ENCODE measurements at places on chromosomes 13 and 19. TPM values are rescaled to one million over a fixed set of nuclear protein-coding genes. Genes with fewer than 3 reads are reported as not detected.

GRCh38 chr13:89930861-89931260 is 1416.6 kb upstream of the MIR17HG start:
- no peaks in the 10 kb centered on the region for H3K4me1 ChIP-seq
- H3K4me3 ChIP-seq, result no peak overlapping the region
- no peaks in the 10 kb centered on the region for H3K36me3 ChIP-seq

DNA sequence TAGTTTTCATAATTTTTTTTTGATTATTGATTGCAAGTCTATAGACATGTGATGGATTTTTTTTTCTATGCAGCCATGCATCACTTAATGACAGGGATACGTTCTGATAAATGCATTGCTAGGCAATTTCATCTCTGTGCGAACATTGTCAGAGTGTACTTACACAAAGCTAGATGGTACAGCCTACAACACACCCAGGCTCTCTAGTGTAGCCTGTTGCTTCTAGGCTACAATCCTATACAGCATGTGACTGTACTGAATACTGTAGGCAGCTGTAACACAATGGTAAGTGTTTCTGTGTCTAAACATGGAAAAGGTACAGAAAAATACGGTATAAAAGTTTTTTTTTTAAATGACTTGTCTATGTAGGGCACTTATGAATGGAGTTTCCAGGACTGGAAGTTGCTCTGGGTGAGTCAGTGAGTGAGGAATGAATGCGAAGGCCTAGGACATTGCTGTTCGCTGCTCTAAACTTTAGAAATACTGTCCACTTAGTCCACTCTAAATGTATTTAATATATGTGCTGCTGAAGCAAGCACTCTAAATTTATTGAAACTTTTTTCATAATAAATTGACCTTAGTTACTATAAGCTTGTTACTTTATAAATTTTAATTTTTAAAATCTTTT is 20.3 kb downstream of the SPATA13 start:
- H3K4me3 ChIP-seq, result no peak overlapping the region
- DNase-seq, result no peak
- no peak overlapping the region for H3K27ac ChIP-seq
- H3K4me1 ChIP-seq, result peaks cover 11% of the 10 kb centered on the region

DNA sequence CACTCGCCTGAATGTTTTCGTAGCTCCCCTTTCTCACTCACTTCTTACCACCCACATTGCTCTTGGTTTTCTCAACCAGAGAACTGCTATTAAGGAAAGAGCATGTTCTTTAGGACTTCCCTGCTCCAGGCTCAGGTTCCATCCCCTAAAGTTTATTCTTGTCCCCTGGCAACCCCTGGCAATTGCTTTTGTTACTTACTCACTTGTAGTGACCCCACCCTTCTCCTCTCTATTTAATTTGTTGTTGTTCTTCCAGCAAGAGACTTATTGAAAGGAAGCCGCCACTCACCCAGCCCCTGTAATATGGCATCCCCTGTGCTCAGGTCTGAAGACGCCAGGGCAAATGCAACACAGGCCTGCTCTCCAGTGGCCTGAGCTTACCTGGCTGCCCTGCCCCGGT is 233.7 kb upstream of the SOX21 start:
- H3K4me1 ChIP-seq, result peaks cover 6% of the 10 kb centered on the region
- DNase-seq, result no peak
- no peak overlapping the region for H3K27ac ChIP-seq
- no peaks in the 10 kb centered on the region for H3K36me3 ChIP-seq
- H3K4me3 ChIP-seq, result no peak overlapping the region

DNA sequence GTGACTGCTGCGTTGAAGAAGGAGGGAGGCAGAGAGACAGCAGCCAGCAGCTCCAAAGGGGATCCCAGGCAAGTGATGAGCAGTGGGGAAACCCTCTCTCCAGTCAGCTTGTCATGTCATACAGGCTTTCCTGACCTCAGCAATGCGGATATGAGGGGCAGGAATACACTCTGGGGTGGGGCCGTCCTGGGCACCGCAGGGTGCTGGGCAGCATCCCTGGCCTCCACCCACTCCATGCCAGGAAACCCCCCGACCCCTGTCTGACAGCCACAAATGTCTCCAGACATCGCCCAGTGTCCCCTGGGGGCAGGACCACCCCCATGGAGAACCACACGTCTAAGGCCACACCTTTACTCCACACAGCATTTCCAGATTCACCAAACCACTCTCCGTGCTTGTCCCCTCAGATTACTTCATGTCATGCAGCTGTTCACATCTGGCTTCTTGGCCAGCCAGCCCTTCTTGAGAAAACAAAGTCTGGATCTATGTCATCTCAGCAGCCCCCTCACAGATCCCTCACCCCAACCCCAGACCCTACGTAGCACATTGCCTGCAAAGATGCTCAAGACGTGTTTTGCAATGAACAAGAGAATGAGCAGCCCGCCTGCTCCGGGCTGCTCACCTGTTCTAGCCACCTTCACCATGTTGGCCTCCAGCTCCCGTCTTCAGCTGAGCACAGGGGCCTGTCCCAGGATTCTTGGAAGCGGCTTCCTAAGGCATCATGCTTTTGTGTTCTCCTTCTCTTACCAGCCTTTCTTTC is 46.5 kb downstream of the RFX2 start:
- H3K27me3 ChIP-seq, result peaks cover 8% of the 10 kb centered on the region
- no peak for DNase-seq
- H3K36me3 ChIP-seq, result no peaks in the 10 kb centered on the region
- no peak overlapping the region for H3K4me3 ChIP-seq
- peaks cover 15% of the 10 kb centered on the region for H3K4me1 ChIP-seq

GRCh38 chr19:40990972-40991381 is at the start of gene CYP2B6:
CYP2B6 (plus strand) TSS chr19:40991282; CDS start chr19:40991306, 24 bp downstream.
- H3K27ac ChIP-seq, result no peak within 1 kb of the TSS
- H3K4me3 ChIP-seq, result no peak within 1 kb of the TSS
- no peaks in the 10 kb centered on the region for H3K4me1 ChIP-seq

DNA sequence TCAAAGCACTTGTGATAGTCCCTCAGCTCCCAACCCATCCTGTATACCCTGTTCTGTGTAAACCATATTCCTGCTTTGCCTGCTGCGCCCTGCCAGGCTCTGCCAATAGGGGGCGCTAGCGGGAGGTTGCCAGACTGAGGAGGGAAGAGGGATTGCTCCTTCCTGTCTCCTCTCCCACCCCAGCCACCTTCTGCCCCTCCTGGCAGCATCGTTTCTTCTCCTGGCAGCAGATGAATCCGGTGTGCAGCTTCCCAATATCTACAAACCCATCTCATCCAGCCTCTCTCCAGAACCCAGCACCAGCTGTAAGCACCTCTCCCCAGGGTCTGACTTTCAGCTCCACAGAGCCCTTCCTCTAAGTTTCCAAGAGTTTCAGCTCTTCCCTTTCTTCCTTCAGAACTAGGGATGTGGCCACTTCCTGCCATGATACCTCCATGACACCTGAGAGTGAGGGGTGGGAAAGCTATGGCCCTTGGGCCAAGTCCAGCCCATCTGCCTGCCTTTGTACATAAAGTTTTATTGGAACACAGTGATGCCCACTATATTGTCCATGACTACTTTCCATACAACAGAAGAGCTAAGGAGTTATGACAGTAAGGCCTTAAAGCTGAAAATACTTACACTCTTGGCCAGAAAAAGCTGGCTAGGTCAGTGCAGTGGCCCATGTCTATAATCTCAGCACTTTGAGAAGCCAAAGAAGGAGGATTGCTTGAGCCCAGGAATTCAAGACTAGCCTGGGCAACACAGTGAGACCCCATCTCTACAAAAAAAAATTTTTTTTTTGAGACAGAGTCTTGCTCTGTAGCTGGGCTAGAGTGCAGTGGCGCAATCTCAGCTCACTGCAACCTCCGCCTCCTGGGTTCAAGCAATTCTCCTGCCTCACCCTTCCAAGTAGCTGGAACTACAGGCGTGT is 34.5 kb upstream of the ATP1A3 start:
- no peaks in the 10 kb centered on the region for H3K4me1 ChIP-seq
- H3K27me3 ChIP-seq, result peaks cover 5% of the 10 kb centered on the region
- no peaks in the 10 kb centered on the region for H3K36me3 ChIP-seq
- H3K27ac ChIP-seq, result peak overlapping the region; percentile 10

- H3K4me1 ChIP-seq, result no peaks in the 10 kb centered on the region
- no peak for DNase-seq
- peaks cover 12% of the 10 kb centered on the region for H3K27me3 ChIP-seq
- no peak overlapping the region for H3K4me3 ChIP-seq
- H3K36me3 ChIP-seq, result peaks cover 40% of the 10 kb centered on the region
Observed at GRCh38 chr19:55697698-55698097, 22.7 kb downstream of the EPN1 start.

GRCh38 chr19:52992109-52993004 is 21.4 kb upstream of the ERVV-1 start:
- peaks cover 6% of the 10 kb centered on the region for H3K4me1 ChIP-seq
- peaks cover 5% of the 10 kb centered on the region for H3K27me3 ChIP-seq
- no peak overlapping the region for H3K27ac ChIP-seq
- H3K36me3 ChIP-seq, result peaks cover 5% of the 10 kb centered on the region

DNA sequence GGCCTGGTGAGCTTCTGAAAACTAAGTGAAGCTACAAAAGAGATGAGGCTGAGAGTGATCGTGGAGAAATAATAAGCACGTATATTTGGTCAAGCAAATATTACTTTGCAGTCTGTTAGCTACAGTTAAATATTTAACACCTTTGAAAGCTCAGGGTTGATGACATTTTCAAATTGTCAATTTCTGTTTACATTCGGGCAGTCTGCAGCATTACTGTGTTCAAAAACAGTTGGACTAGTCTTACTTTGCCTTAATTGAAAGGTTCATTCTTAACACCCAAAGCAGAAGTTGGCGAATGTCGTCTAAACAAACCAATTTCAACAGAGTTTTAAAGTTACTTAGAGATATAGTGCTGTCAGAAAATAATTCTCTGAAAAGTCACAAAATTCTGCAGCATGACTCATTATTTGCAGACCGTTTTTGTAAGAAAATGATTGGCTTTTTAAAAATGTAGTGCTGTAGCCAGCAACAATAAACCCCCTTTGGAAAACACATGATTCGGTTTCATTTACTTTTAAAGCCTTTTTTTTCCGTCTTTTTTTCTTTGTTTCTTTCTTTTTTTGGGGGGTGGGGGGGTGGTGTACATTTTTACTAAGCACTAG is 549.0 kb downstream of the GPC6 start:
- no peaks in the 10 kb centered on the region for H3K4me1 ChIP-seq
- no peak for DNase-seq
- H3K36me3 ChIP-seq, result no peaks in the 10 kb centered on the region
- H3K27me3 ChIP-seq, result no peaks in the 10 kb centered on the region
- H3K27ac ChIP-seq, result no peak overlapping the region

- H3K36me3 ChIP-seq, result peaks cover 3% of the 10 kb centered on the region
- no peak overlapping the region for H3K27ac ChIP-seq
- DNase-seq, result peak; percentile 18
- H3K4me1 ChIP-seq, result no peaks in the 10 kb centered on the region
- H3K27me3 ChIP-seq, result peaks cover 1% of the 10 kb centered on the region
- H3K4me3 ChIP-seq, result no peak overlapping the region
Observed at GRCh38 chr13:49869519-49869918, 66.6 kb downstream of the SPRYD7 start.

GRCh38 chr13:23654111-23655110 is 84.2 kb downstream of the TNFRSF19 start:
- H3K27ac ChIP-seq, result peak overlapping the region; percentile 70
- no peak overlapping the region for H3K4me3 ChIP-seq
- no peaks in the 10 kb centered on the region for H3K36me3 ChIP-seq
- H3K4me1 ChIP-seq, result peaks cover 43% of the 10 kb centered on the region

- peaks cover 12% of the 10 kb centered on the region for H3K27me3 ChIP-seq
- peaks cover 25% of the 10 kb centered on the region for H3K36me3 ChIP-seq
- peaks cover 57% of the 10 kb centered on the region for H3K4me1 ChIP-seq
- no peak for DNase-seq
- no peak overlapping the region for H3K27ac ChIP-seq
- no peak overlapping the region for H3K4me3 ChIP-seq
Observed at GRCh38 chr13:97254816-97255215, 32.7 kb downstream of the MBNL2 start.

DNA sequence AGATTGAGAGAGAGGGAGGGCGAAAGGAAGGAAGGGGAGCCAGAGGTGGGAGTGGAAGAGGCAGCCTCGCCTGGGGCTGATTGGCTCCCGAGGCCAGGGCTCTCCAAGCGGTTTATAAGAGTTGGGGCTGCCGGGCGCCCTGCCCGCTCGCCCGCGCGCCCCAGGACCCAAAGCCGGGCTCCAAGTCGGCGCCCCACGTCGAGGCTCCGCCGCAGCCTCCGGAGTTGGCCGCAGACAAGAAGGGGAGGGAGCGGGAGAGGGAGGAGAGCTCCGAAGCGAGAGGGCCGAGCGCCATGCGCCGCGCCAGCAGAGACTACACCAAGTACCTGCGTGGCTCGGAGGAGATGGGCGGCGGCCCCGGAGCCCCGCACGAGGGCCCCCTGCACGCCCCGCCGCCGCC is at the start of gene TNFSF11:
TSS of gene TNFSF11 (plus strand) at position 142 of the 400 bp plus-strand sequence. CDS start at position 294, 152 bp downstream.
- H3K4me1 ChIP-seq, result peaks cover 7% of the 10 kb centered on the region
- DNase-seq, result peak; percentile 30
- peaks cover 6% of the 10 kb centered on the region for H3K27me3 ChIP-seq

DNA sequence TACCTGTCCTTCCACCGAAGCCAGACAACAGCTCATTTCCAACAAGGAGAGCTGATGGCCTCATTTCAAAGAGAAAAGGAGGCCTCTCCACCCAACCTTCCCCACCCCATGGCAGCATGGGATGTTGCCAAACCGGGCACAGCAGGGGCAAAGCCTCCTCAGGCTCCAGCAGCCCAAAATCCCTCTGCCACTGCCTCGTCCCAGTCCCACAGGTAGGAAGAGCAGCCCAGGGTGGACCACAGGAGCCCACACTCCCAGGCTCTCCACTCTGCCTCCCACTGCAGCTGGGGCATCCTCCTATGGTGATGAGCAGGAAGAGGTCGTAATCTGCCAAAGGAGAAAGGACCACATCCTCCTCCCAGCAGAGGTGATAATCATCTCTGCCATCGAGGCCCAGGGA is 50.9 kb downstream of the PEPD start:
- peaks cover 4% of the 10 kb centered on the region for H3K36me3 ChIP-seq
- DNase-seq, result no peak
- H3K27me3 ChIP-seq, result peaks cover 7% of the 10 kb centered on the region
- H3K27ac ChIP-seq, result no peak overlapping the region

ZNF700 gene
- total RNA-seq, result 0.18 TPM

RPS5 gene
- total RNA-seq, result 1,047 TPM

SWSAP1 gene
- 3.3 TPM for total RNA-seq

MATK gene
- total RNA-seq, result 10.9 TPM

GJA3 gene
- not detected for total RNA-seq

CGB8 gene
- total RNA-seq, result not detected

ZNF578 gene
- total RNA-seq, result 0.26 TPM

Measured in endothelial cell (in vitro differentiated cells).